ENCODE measurements at places on chromosomes 2 and 18. TPM values are rescaled to one million over a fixed set of nuclear protein-coding genes. Genes with fewer than 3 reads are reported as not detected.

DNA sequence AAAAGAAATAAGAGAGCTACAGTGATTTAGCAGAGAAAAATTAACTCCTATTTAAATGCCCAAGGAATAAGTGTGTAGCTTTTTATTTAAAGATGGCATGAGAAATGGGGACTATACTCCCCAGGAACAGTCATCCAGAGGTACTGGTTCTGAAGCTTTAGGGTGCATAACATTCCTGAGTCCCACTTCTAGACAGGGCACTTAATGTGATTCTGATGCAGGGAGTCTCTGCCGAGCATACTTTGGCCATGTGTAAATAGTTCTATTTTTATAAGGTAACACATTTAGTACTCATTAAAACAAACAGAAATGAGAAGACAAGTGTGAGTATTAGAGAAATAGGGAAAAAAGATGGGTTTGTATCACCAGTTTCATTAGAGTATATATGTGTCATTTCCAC, 154.7 kb upstream of the WDSUB1 start:
- DNase-seq = no peak
- H3K4me1 ChIP-seq = no peaks in the 10 kb centered on the region
- H3K27ac ChIP-seq = no peak overlapping the region
- H3K4me3 ChIP-seq = no peak overlapping the region
- H3K36me3 ChIP-seq = peaks cover 46% of the 10 kb centered on the region

DNA sequence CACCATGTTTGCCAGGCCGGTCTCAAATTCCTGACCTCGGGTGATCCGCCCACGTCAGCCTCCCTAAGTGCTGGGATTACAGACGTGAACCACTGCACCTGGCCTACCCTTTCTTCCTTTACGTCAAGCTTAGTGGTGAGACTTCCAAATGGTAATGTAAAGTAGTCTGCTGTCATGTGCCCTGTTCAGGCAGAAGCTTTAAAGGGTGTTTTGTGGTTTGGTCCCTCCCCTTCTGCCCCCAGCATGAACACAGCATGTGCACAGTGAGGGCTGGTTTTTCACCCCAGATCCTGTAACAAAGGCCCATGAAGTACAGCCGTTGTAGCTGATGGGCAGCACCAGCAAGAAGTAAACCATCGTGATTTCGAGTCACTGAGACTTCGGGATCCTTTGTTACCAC, 2.7 kb upstream of the DTYMK start:
- H3K27me3 ChIP-seq = no peaks in the 10 kb centered on the region
- no peak overlapping the region for H3K27ac ChIP-seq
- no peak for DNase-seq
- H3K4me3 ChIP-seq = peak overlapping the region; percentile 26

DNA sequence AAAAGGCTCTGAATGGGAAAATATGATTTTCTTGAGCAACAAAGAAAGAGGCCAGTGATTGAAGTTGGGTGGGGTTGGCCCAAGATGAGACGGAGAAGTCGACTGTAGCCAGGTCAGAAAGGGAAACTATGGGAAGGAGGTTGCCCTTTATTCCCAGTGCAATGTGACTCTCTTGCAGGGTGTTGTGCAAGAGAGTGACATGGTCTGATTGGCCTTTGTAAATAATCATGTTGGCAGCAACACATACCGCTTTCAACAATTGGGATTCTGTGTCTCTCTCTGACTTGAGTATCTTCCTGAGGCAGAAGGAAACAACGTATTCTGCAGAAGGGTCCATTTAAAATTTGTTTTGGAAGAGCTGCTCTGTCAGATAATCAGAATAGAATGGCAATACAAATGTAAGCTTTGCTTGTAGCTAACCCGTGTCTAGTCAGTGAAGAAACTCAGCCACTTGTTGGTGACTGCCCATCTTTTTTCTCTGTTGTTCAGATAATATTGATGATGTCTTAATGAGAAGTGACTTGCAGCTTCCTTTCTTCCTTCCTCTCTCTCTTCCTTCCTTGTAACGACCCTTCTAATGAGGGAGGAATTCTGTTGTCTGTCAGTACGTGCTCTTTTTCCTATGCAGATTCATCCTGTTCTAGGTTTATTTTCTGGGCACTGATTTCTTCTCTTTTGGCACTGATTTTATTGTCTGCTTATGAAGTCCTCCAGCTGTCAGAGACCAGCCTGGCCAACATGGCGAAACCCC, 311.0 kb upstream of the FAM98A start:
- no peak for DNase-seq
- no peaks in the 10 kb centered on the region for H3K4me1 ChIP-seq
- no peaks in the 10 kb centered on the region for H3K36me3 ChIP-seq
- no peak overlapping the region for H3K4me3 ChIP-seq
- no peaks in the 10 kb centered on the region for H3K27me3 ChIP-seq

DNA sequence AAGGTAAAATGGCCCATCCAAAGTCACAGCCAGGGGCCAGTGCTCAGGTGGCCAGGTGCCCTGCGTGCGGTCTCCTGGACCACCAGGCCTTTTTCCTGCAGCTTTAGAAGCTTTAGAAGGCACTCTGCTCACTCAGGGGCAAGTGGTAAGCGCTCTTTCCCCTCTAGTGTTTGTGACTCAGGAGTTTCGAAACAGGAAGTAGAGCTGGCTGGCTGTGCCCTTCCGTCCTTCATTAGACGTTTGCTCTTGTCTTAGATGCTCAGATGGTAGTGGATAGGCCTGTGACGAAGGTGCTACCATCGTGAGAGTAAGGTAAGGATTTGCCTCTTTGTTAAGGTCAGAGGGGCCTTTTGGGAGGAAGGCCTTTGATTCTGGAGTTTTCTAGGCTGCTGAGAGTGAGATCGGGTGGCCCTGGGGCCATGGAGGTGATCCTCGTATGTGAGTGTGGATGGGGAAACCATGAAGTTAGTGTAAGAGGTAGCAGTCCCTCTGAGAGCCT, at the start of gene CASP8:
Gene CASP8, plus strand, starts transcription at position 235 of the 499 bp plus-strand sequence. CDS start 5,951 bp downstream, outside the sequence.
- DNase-seq = no peak
- peak within 1 kb of the TSS; percentile 80 for H3K4me3 ChIP-seq
- peak within 1 kb of the TSS; percentile 40 for H3K27ac ChIP-seq
- no peaks in the 10 kb centered on the region for H3K36me3 ChIP-seq

DNA sequence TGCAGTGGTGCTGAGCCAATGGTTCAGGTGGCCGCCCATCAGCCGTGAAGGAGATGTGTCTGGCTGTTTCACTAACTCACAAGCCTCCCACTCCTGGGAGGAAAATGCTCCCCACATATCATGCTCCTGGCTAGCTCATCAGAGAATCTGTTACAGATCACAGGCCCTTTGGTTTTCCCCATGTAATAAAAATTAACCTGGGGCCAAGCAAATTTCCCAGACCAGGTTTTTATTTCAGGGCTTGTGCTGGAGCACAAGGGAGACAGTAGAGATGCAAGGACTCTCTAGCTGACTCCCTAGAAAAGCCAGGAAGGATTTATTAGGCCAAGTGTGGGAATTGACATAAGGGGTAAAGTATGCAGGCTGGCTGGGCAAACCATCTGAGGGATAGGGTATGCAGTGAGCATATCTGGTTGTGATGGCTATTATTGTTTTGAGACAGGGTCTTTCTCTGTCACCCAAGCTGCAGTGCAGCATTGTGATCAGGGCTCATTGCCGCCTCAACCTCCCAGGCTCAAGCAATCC, 40.6 kb upstream of the CCBE1 start:
- peaks cover 4% of the 10 kb centered on the region for H3K4me1 ChIP-seq
- H3K27me3 ChIP-seq = peaks cover 1% of the 10 kb centered on the region
- no peak overlapping the region for H3K4me3 ChIP-seq
- DNase-seq = no peak
- H3K36me3 ChIP-seq = no peaks in the 10 kb centered on the region
- H3K27ac ChIP-seq = no peak overlapping the region

- DNase-seq = no peak
- peaks cover 3% of the 10 kb centered on the region for H3K27me3 ChIP-seq
- H3K4me3 ChIP-seq = no peak overlapping the region
Measured at GRCh38 chr2:110099471-110100225, 16.0 kb downstream of the MALL start.

GRCh38 chr2:117056376-117056748, 758.1 kb upstream of the DDX18 start:
- H3K36me3 ChIP-seq = no peaks in the 10 kb centered on the region
- no peak for DNase-seq
- no peak overlapping the region for H3K27ac ChIP-seq
- H3K4me3 ChIP-seq = no peak overlapping the region
- peaks cover 7% of the 10 kb centered on the region for H3K4me1 ChIP-seq
- no peaks in the 10 kb centered on the region for H3K27me3 ChIP-seq

- no peaks in the 10 kb centered on the region for H3K4me1 ChIP-seq
- no peak overlapping the region for H3K27ac ChIP-seq
- peaks cover 5% of the 10 kb centered on the region for H3K36me3 ChIP-seq
- no peak for DNase-seq
- no peaks in the 10 kb centered on the region for H3K27me3 ChIP-seq
Measured at GRCh38 chr2:8203364-8203763, 478.5 kb upstream of the ID2 start.

- H3K27me3 ChIP-seq = peaks cover 18% of the 10 kb centered on the region
- H3K4me1 ChIP-seq = no peaks in the 10 kb centered on the region
- no peak for DNase-seq
- H3K4me3 ChIP-seq = no peak overlapping the region
- H3K36me3 ChIP-seq = no peaks in the 10 kb centered on the region
- H3K27ac ChIP-seq = no peak overlapping the region
Measured at GRCh38 chr2:2831633-2832032, 500.6 kb upstream of the MYT1L start.

GRCh38 chr2:54866179-54866578, 142.7 kb downstream of the EML6 start:
- peaks cover 2% of the 10 kb centered on the region for H3K36me3 ChIP-seq
- H3K27me3 ChIP-seq = no peaks in the 10 kb centered on the region
- DNase-seq = no peak
- peaks cover 10% of the 10 kb centered on the region for H3K4me1 ChIP-seq

- no peaks in the 10 kb centered on the region for H3K36me3 ChIP-seq
- no peak overlapping the region for H3K4me3 ChIP-seq
- no peak overlapping the region for H3K27ac ChIP-seq
Measured at GRCh38 chr18:26653943-26654615, 105.7 kb upstream of the KCTD1 start.

DNA sequence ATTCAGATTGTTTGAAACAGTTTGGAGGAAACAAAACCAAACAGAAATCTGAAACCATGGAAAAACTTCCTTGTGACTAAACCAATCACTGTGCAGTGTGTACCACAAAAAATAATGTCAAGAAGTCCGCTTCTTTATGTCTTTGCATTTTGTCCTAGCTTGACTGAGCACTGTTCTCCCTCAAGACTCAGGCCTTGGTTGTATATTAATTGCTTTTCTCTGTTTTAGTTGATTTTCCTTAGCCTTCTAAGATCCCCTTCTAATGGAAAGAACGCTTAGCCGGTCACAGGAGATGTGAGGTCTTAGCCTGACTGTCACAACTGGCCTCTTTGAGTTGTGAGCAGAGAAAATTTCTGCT, 56.6 kb downstream of the LCLAT1 start:
- no peak for DNase-seq
- H3K4me1 ChIP-seq = peaks cover 11% of the 10 kb centered on the region
- no peak overlapping the region for H3K4me3 ChIP-seq
- H3K27me3 ChIP-seq = no peaks in the 10 kb centered on the region
- H3K36me3 ChIP-seq = peaks cover 37% of the 10 kb centered on the region

DNA sequence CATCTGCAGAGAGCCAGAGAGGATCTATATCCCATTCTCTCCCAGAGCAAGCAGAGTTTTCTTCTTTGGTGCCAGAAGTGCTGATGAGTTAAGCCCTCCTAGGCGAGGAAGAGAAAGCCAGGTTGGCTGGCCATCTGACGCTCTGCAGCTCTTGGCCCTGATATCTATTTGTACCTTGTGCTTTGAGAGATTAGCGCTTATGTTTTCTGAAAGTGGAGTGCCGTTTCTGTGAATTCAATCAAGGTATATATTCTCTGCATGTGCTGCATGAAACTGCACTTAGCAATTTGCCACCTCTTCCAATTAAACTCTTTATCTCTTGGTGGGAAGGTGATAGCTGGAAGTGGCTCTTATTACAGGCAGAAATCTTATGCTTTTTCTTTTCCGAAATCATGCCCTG, 177.5 kb downstream of the LPIN1 start:
- H3K27ac ChIP-seq = no peak overlapping the region
- H3K36me3 ChIP-seq = no peaks in the 10 kb centered on the region
- H3K4me3 ChIP-seq = no peak overlapping the region
- peaks cover 27% of the 10 kb centered on the region for H3K27me3 ChIP-seq
- H3K4me1 ChIP-seq = peaks cover 6% of the 10 kb centered on the region
- no peak for DNase-seq

GRCh38 chr2:108074946-108075345, 88.6 kb downstream of the SLC5A7 start:
- H3K4me1 ChIP-seq = no peaks in the 10 kb centered on the region
- H3K4me3 ChIP-seq = no peak overlapping the region
- no peaks in the 10 kb centered on the region for H3K27me3 ChIP-seq
- H3K27ac ChIP-seq = no peak overlapping the region
- no peak for DNase-seq
- no peaks in the 10 kb centered on the region for H3K36me3 ChIP-seq

DNA sequence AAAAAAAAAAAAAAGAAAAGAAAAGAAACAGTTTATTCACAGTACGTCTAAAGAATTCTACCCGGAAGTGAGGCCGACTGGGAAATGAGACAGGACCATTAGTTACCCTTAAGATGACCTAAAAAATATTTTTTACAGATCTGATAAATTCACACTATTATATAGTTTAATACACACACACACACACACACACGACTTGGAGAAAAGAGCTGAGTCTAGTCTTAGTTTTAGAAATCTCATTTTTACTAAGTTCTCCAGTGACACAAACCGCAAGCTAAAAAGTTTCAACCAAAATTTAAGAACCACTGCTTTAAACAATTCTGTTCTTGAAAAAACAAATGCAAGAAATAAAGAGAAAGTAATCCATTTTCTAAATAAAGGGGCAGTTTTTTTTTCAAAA, 27.1 kb downstream of the ST3GAL5 start:
- H3K36me3 ChIP-seq = peaks cover 10% of the 10 kb centered on the region
- H3K27me3 ChIP-seq = no peaks in the 10 kb centered on the region
- DNase-seq = no peak
- H3K4me1 ChIP-seq = peaks cover 9% of the 10 kb centered on the region
- no peak overlapping the region for H3K27ac ChIP-seq

Gene SPATA3
- total RNA-seq = not detected

Gene ALPI
- not detected for total RNA-seq

Gene CCDC150
- 18.0 TPM for total RNA-seq

Gene EPAS1
- total RNA-seq = 7.5 TPM

Gene PDCL3
- 20.6 TPM for total RNA-seq

Gene FLACC1
- 1.1 TPM for total RNA-seq

Gene C1QL2
- not detected for total RNA-seq

Gene MAP3K19
- total RNA-seq = not detected

Gene SIX3
- not detected for total RNA-seq

All from mesothelial cell of epicardium (in vitro differentiated cells).